ENCODE measurements at places on chromosomes 11 and 22. TPM values are rescaled to one million over a fixed set of nuclear protein-coding genes. Genes with fewer than 3 reads are reported as not detected.

RTN4RL2 gene
- total RNA-seq: 1.6 TPM

OR52A1 gene
- not detected for total RNA-seq

OR2AT4 gene
- not detected for total RNA-seq

LDHAL6A gene
- not detected for total RNA-seq

OR5A1 gene
- not detected for total RNA-seq

TUB gene
- 0.14 TPM for total RNA-seq

HTR3A gene
- total RNA-seq: not detected

INPP5J gene
- total RNA-seq: 0.31 TPM

DNA sequence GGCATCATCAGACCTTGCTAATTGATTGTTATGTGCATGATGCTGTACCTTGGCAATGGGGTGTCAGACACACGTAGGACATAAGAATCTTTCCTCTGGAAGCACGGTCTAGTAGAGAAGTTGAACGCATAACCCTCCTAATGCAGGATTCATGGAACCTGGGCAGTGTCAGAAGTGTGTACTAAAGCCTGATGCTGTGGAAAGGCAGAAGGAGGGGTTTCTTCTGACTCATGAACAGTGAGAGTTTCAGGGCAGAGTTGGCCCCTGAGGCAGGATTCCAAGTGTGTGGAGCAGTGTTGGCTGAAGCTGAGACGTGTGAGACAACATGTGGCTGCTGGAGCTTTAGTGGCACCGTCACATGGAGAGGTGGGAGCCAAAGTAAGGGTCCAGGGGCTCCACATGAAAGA is 3.5 kb downstream of the PANX1 start:
- peaks cover 14% of the 10 kb centered on the region for H3K36me3 ChIP-seq
- H3K27me3 ChIP-seq: peaks cover 2% of the 10 kb centered on the region
- H3K4me3 ChIP-seq: no peak overlapping the region

DNA sequence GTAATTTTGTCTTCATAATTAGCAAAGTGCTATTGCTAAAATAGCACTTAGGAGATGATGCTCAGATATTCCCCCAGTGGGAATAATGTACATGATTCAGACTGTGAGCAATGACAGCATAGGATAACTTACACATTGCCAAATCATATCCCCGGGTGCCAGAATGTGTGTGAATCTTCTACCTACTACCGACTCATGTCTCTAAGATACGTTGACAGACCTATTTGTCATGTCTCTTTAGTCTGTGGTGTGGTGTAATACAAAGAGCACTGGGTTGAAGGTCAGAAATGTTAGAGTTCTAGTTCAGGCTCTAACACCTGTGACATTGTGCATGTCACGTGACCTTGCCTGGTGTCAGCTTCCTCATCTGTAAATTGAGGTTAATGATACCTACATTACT is 31.0 kb upstream of the PICALM start:
- no peak overlapping the region for H3K4me3 ChIP-seq
- no peaks in the 10 kb centered on the region for H3K36me3 ChIP-seq
- no peaks in the 10 kb centered on the region for H3K4me1 ChIP-seq
- DNase-seq: no peak

DNA sequence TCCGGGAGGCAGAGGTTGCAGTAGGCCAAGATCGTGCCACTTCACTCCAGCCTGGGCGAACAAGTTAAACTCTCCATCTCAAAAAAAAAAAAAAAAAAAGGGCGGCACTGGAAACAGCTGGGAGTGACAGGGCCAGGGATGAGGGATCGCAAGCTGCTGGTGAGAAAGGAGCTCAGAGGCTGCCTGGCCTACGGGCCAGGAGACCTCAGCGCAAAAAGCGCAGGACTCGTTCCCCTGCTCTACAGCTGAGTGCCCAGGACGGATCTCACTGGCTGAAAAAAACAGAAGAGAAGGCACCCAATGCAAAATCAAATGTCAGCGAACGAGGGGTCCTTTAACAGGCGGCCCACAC is 650 bp upstream of the NUP50 start:
- H3K4me1 ChIP-seq: peaks cover 47% of the 10 kb centered on the region
- peak overlapping the region; percentile 94 for H3K27ac ChIP-seq
- H3K4me3 ChIP-seq: peak overlapping the region; percentile 100
- DNase-seq: no peak

DNA sequence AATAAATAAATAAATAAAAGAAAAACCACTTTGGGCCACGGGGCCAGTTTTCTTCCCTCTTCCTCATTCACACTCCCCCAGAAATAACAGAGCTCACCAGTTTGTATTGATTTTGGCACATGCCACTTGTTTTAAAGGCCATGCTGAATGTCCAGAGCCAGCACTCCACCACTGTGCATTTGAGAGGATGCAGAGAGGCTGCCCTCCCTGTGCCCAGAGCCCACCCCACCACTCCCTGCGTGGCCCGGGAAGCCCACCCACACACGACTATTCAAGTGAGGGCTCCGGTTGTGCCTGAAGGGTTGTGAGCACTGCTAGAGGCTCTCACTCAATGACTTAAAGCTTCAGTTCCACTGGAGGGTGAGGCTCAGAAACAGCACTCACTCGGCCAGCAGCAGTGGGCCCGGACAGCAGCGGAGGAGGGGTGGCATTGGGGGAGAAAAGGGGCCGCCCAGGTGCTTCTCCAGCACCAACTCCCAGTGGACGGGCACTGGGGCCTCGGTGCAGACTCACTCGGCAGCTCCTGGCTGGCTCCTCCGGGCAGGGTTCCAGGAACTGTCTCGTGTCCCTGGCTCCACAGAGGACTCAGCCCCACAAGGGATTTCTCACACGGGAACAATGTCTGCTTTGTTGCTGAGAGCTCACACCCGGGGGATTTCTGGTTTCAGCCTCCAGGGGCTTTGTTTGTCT is 112.7 kb downstream of the SHANK2 start:
- no peaks in the 10 kb centered on the region for H3K4me1 ChIP-seq
- no peaks in the 10 kb centered on the region for H3K27me3 ChIP-seq
- DNase-seq: no peak
- H3K36me3 ChIP-seq: no peaks in the 10 kb centered on the region

- no peaks in the 10 kb centered on the region for H3K36me3 ChIP-seq
- H3K4me1 ChIP-seq: peaks cover 15% of the 10 kb centered on the region
- H3K27ac ChIP-seq: no peak overlapping the region
- no peak for DNase-seq
Observed at GRCh38 chr11:32439501-32440210, 4.3 kb upstream of the WT1 start.

- H3K4me1 ChIP-seq: no peaks in the 10 kb centered on the region
- DNase-seq: no peak
- no peaks in the 10 kb centered on the region for H3K36me3 ChIP-seq
- no peak overlapping the region for H3K27ac ChIP-seq
Observed at GRCh38 chr11:104061853-104062521, 25.5 kb downstream of the DDI1 start.

- no peak overlapping the region for H3K27ac ChIP-seq
- no peak for DNase-seq
- H3K4me3 ChIP-seq: no peak overlapping the region
- no peaks in the 10 kb centered on the region for H3K27me3 ChIP-seq
Observed at GRCh38 chr11:21475276-21475675, 717.6 kb upstream of the ANO5 start.

- H3K36me3 ChIP-seq: no peaks in the 10 kb centered on the region
- H3K27me3 ChIP-seq: peaks cover 3% of the 10 kb centered on the region
- H3K4me1 ChIP-seq: no peaks in the 10 kb centered on the region
- DNase-seq: no peak
Observed at GRCh38 chr11:114738954-114739353, 60.6 kb downstream of the NXPE2 start.

- DNase-seq: peak; percentile 24
- H3K27ac ChIP-seq: no peak overlapping the region
- H3K4me1 ChIP-seq: no peaks in the 10 kb centered on the region
- H3K27me3 ChIP-seq: peaks cover 3% of the 10 kb centered on the region
- no peak overlapping the region for H3K4me3 ChIP-seq
Observed at GRCh38 chr11:2789791-2790567, 90.2 kb upstream of the KCNQ1OT1 start.

GRCh38 chr22:48827268-48827846 is 1000.3 kb downstream of the BRD1 start:
- no peaks in the 10 kb centered on the region for H3K36me3 ChIP-seq
- no peaks in the 10 kb centered on the region for H3K27me3 ChIP-seq
- no peaks in the 10 kb centered on the region for H3K4me1 ChIP-seq
- no peak overlapping the region for H3K4me3 ChIP-seq
- H3K27ac ChIP-seq: no peak overlapping the region
- DNase-seq: no peak

- peak overlapping the region; percentile 95 for H3K4me3 ChIP-seq
- H3K36me3 ChIP-seq: peaks cover 4% of the 10 kb centered on the region
- peak overlapping the region; percentile 90 for H3K27ac ChIP-seq
Observed at GRCh38 chr11:64809781-64810241, 540 bp downstream of the MEN1 start.

DNA sequence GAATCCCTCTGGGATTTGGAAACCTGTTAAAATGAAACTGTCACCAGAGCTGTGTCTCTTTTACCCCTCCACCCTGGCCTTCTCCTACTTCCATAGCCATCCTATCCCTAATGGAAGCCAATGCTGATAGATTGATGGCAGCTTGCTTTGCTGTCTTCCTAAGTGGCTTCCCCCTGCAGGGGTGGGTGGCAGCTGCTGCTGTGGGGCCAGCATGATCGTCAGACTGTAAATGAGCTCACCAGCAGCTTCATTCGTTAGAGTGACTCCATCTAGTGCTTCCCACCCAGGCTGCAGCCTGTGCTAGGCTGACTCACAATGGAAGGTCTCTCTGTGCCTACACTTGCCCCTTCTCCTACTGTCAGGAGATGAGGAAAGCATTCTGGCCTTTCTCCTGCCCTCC is 311.0 kb downstream of the BUD13 start:
- H3K4me1 ChIP-seq: no peaks in the 10 kb centered on the region
- H3K27me3 ChIP-seq: no peaks in the 10 kb centered on the region
- H3K36me3 ChIP-seq: no peaks in the 10 kb centered on the region
- no peak overlapping the region for H3K4me3 ChIP-seq

DNA sequence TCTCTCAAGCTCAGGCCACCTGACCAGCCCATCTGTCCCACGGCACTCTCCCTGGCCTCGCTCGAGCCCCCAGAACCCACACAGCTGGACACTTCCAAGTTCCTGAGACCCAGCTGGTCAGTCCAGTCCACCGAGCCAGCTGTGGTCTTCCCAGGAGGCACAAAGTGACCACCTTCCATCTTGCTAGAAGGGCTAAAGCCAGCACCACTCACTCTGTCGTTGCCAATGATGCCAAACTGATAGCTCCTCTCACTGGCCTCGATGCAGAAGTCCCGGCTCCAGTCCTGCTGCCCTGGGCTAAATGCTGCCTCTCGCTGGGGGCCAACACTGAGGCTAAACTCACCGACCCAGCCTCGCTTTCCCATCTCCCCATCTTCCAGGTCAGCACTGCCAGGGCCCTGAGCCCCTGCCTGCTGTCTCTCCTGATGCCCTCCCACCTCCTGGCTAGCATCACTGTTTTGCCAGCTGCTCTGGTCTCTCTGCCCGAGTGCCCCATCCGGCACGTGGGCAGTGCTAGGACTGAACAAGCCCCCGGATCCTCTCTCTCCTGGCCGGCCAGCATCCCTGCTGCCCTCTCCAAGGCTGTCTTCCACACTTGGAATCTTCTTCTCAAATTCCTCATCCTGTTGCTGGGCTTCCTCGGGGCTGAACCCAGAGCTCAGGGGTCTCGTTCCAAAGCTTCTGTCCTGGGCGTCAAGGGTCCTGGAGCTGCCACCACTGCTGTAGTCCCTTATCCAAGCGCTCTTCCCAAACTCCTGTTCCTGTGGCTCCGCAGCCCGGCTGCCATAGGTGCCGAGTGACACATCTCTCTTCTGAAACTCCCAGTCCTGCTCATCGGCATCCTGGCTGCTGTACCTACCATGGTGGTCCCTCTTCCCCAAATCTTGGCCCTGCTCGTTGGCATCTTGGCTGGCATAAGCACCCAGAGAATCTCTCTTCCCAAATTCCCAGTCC is 15.4 kb downstream of the TNKS1BP1 start:
- no peak overlapping the region for H3K27ac ChIP-seq
- peaks cover 15% of the 10 kb centered on the region for H3K4me1 ChIP-seq
- no peaks in the 10 kb centered on the region for H3K27me3 ChIP-seq
- no peak for DNase-seq

- no peaks in the 10 kb centered on the region for H3K27me3 ChIP-seq
- DNase-seq: no peak
- no peaks in the 10 kb centered on the region for H3K4me1 ChIP-seq
- no peak overlapping the region for H3K4me3 ChIP-seq
Observed at GRCh38 chr22:48849963-48850657, 977.6 kb downstream of the BRD1 start.

Data from activated naive CD8-positive, alpha-beta T cell treated with anti-CD3 and anti-CD28 coated beads, Interleukin-2, amount 10 ng/mL, durations not matched to agents 7 days and 5 days (primary cell).